NCI-H2029 (cell line): ENCODE measurements at places on chromosomes 5 and 9.

DNA sequence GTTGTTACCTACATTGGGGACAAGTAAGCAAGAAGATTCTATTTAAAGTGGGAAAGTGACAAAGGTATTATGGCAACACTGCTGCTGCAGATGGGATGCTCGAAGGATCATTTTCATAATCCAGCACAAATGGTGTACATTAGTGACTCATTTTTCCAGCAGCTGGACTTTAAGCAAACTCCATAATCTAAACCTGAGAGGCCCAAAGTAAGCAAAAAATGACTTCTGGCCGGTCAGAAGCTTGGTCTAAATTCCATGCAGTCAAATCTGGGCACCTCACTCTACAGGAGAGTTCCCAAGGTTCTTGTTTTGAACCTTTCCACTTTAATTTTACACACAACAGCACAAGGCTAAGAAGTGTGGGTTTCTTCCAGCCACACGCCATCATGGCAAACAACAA, 43.6 kb upstream of the TRAF1 start:
- no peak for DNase-seq

DNA sequence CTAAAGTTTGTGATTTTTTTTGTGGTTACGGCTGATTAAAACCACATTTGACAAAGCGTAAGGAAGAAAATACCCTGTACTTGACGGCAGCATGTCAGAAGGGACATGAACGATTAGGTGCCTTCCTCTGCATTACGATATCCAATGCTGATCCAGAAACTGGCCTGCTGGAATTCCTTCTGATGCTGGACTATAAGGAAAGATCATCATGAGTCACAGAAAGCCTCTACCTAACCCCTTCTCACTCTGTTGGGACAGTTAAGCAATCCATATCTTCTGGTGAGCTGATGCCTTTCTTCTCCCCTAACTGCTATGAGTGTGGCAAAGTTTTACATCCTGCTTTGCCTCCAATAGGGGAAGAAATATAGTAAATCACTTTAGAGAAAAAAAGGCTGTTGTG, 78.4 kb upstream of the PAPPA start:
- DNase-seq, result no peak

DNA sequence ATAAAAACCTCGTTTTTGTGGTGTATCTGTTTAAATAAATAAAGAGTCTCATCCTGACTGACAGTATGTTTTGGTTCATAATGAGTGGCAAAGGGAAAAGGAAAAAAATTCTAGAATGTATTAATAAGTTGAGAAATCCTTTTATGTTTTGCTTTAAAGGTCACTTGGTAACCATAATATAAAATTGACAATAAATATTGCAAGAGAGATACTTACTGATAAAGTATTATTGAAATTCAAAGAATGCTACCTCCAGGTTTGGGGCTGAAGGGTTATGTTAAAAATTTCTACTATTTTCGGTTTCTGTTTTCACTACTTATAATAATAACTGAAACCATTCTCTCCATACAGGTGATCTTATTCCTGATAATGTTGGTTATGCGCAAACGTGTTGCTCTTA, 85.4 kb upstream of the FSD1L start:
- no peak for DNase-seq

DNA sequence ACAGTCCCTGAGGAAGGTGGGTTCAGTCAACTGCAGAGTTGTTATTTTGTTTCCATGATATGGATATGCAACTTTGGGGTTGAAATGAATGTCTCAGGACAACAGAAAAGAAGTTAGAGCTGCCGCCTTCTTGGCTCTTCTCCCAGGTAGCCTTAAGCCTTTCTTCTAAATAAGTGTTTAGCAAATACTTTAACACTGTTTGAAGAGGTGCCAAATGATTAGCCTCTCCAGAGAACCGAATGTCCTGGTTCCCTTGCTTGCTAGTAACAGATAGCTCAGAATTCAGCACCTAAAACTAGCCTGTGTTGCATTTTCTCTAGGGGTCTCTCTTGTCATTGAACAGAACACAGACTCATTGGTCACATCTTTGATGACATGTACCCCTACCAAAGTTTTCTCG, 127.7 kb upstream of the PIK3R1 start:
- peak; percentile 14 for DNase-seq

GRCh38 chr5:68593211-68593671, 377.7 kb downstream of the PIK3R1 start:
- DNase-seq, result peak; percentile 21

GRCh38 chr9:36566813-36567221, 5.9 kb upstream of the MELK start:
- DNase-seq, result no peak

DNA sequence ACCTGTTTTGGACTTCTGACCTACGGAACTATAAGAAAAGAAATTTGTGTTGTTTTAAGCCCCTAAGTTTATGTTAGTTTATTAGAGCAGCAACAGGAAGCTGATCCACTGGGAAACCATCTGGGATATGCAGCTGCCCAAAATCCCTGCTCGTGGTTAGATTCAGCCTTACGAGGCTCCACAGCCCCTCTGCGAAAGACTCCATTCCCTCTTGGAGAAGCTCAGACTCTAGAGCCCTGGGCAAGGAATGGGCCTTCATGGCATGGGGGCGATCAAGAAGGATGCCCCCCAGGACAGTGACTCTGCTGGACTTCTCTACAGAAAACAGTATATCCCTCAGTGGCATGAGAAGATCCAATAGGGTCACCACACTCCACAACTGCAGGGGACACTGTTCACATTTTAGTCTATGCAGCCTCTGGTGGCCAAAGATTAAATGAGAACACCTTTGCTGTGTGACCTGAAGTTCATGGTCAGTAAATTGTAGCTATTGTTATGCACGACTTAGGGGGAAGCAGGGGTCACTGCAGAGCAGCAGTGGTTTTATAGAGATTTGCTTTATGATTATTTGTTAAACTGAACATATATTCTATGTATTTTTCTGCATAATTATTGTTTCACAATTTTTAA, 21.1 kb downstream of the IRF1 start:
- no peak for DNase-seq

- no peak for DNase-seq
Measured at GRCh38 chr5:132479111-132479951, 11.2 kb downstream of the IRF1 start.

GRCh38 chr9:110095776-110096175, 112.2 kb downstream of the C9orf152 start:
- no peak for DNase-seq

DNA sequence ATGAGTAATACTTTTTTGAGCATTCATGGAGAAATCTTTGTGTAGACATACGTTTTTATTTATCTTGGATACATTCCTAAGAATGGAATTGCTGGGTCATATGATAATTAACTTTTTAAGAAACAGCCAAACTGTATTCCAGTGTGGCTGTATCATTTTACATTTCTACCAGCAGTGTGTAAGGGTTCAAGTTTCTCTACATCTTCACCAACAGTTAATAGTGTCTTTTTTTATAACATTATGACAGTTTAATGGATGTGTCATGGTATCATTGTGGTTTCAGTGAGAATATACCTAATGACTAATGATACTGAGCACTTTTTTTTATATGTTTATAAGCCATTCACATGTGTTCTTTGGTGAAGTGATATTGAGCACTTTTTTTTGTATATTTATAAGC, 52.4 kb downstream of the NIPBL start:
- DNase-seq, result no peak

DNA sequence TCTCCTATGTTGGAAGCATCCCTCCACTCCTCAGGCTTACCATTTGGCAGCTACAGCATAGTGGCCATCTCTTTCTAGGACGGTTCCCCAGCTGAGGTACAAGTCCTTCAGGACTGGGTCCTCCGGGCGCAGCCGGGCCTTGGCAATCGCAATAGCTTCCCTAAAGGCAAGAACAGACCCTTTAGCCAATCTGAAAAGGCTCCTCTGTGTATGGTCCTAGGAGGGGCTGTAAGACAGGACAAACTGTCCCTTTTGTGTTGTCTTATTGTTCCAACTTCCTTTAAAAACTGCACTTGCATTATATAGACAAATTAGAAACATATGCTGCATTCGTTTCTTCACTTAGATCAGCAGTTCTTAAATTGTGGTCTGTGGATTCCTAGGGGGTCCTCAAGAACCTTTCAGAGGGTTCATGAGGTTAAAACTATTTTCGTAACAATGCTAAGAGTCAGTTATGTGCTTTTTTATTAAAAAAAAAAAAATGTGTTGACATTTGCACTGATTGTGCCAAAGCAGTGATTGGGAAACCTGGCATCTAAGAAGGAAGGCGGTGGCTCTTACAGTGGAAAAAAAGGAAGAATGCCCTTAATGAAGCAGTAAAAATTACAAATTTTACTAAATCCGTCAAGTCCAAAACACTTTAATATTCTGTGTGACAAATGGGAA, 38.7 kb downstream of the GEMIN5 start:
- DNase-seq, result no peak

DNA sequence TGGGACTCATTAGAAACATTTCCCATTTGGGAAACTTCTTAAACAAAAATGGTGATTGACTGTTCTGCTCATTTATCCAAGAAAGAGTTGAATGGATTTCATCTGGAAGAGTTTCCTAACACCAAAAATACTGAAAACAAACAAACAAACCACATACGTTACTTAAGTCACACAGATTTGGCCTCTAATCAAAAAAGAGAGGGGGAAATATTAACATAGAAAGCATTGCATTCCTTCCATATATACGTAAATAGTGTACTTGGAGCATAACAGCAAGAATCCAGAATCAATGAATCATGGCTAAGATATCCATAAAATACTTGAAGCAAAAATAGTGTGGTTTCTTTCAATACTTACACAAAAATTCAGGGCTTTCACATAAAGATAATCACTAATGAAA, 189.8 kb upstream of the MAP3K1 start:
- DNase-seq, result no peak

- no peak for DNase-seq
Measured at GRCh38 chr9:89804766-89805531, 200.1 kb downstream of the GADD45G start.

- DNase-seq, result no peak
Measured at GRCh38 chr5:14749579-14750101, 85.1 kb downstream of the OTULIN start.

DNA sequence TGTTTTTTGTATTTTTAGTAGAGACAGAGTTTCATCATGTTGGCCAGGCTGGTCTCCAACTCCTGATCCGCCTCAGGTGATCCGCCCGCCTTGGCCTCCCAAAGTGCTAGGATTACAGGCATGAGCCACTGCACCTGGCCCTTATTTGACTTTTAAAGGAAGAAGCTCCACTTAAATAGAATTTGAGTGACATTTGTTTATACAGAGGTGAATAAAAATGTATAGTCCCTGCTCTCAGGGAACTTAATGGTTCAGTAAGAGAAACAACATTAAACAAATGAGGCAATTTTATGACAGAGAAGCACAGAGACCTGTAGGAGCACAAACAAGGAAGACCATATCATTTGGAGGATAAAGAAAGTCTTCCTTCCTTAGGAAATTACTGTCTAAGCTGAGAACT, 65.7 kb downstream of the C9orf152 start:
- peak; percentile 22 for DNase-seq

- peak; percentile 83 for DNase-seq
Measured at GRCh38 chr5:148826053-148826738, at the start of gene ADRB2. ADRB2 (plus strand) TSS chr5:148826611; CDS start chr5:148826832, 221 bp downstream.

DNA sequence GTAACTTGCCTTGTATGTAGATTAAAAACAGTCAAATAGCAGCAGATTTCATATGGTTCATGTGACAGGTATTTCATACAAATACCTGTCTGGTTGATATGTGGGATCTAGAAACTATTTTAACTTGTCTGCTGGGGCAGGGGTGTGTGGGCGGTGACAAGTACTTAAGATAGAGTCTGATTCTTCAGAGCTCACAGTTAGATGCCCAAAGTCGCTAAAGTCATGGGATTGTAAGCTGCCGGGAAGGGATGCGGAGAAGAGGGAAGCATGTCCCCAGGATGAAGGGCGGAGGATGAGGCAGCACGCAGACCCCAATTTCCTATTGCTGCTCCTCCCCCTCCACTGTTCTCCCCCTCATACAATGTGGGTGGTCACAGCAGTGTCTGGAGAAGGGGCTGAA, 13.3 kb downstream of the ANXA6 start:
- DNase-seq, result no peak

- DNase-seq, result no peak
Measured at GRCh38 chr5:91556-92263, at the start of gene PLEKHG4B. PLEKHG4B (plus strand) TSS chr5:92168; CDS start chr5:92232, 64 bp downstream.

DNA sequence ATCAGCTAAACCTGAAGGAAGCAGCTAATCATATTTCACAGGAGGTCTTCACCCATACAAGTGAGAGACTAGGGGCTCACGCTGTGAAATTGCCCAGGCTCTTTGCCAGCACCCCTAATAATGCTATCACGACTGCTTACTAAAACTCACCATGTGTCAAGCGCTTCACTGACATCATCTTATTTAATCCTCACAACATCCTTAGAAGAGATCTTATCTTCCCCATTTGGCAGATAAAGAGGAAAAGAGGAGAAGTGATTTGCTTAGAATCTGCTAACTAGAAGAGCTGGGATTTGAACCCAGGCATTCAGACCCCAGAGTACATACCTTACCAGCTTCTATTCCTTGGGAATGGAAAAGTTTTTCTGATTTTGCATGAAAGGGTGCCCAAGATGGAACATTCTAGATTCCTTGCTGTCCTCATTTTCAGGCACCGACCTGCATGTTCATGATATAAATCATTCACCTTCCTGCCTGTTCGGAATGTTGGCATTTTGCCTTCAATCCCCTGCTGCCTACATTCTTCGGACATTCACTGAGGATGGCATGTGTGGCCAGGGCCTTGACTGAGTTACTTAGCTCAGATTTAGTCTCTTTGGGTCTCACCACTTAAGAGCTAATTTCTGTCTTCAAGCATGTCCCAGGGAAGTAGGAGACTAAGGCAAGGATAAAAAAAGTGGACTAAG, 88.1 kb downstream of the SH3TC2 start:
- no peak for DNase-seq

GRCh38 chr5:150515446-150515845, 7.5 kb downstream of the NDST1 start:
- DNase-seq, result no peak

GRCh38 chr5:36301858-36302603, at the start of gene RANBP3L:
RANBP3L (minus strand) TSS chr5:36301902; CDS start chr5:36301416, 486 bp downstream.
- no peak for DNase-seq

DNA sequence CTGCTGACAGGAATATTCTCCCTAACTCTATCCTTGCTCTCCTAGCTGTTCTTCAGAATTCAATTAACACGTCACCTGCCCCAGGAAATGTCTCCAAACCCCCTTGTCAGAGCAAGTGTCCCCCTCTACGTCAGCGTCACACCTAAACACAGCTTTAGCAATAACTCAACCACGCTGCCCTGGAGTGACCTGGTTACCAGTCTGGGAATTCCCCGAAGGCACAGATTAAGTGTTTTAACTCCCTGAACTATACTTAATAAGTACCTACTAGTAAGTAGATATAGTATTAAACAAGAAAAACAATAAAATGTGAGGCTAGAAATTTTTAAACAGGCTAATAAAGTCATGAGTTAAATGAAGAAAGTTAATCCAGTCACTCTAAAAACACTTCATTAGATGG, 78.4 kb downstream of the FANCC start:
- DNase-seq, result no peak

- DNase-seq, result no peak
Measured at GRCh38 chr5:122419142-122419894, 107.3 kb downstream of the SNCAIP start.

DNA sequence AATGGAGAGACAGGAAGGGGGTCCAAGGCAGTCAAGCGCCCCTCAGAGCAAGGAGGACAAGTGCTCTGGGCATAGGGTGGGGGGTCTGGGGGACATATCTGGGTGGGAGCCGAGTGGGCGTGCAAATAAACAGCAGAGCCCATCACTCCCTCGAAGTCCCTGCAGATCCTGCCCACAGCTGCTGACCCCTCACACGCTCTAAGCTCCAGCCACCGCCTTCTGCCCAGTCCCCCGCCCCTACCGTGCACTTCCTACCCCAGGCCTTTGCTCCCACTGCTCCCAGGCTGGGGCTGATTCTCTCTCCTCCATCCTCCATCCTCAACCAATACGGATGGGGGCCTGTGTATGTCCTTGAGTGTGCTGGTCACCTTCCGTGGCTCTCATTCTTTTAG, 16.9 kb upstream of the ALDH1B1 start:
- DNase-seq, result no peak
